ENCODE measurements at places on chromosomes 6 and 20.

- DNase-seq: no peak
Observed at GRCh38 chr6:138800377-138801150, 4.7 kb downstream of the ECT2L start.

- DNase-seq: no peak
Observed at GRCh38 chr6:100466410-100467128, 1.8 kb upstream of the SIM1 start.

DNA sequence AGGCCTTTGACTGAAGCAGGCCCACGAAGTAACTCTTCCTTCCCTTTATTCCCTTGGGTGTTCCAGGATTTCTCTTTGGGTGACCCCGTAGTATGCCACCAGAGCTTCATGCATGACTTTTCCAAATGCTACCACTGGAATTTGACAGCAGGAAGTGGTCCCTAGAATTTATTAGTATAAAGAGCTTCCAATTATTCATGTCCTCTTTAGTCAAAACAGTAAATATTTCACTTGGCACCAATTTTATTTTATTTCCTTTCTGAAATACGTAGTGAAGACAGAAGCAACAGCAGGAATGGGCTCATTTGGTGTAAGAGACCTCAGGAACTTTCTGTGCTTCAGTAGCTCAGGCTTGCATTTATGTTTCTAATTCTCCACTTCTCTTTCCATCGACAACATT lies 151.3 kb downstream of the LCA5 start:
- DNase-seq: no peak

- DNase-seq: peak; percentile 93
Observed at GRCh38 chr6:39934131-39934757, at the start of gene MOCS1. Gene MOCS1 (minus strand): TSS chr6:39934462. CDS start chr6:39934417, 45 bp downstream.

GRCh38 chr20:38985060-38985459 lies 22.9 kb downstream of the DHX35 start:
- DNase-seq: no peak

DNA sequence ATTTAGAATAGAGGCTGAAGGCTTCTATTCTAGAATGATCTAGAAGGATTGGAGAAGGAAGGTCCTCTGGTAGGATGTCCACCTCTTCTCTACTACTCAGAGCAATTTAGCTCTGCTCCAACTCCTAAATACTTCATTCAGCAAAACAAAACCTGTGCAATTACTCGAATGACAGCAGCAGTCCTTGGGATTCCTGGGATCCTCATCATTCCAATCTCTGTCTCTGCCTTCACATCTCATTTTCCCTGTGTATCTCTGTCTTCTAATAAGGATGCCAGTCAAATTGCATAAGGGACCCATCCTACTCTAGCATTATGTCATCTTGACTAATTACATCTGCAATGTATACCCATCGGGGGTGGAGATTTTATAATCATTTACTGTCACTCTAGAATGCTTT lies 5.5 kb upstream of the AIG1 start:
- DNase-seq: no peak

DNA sequence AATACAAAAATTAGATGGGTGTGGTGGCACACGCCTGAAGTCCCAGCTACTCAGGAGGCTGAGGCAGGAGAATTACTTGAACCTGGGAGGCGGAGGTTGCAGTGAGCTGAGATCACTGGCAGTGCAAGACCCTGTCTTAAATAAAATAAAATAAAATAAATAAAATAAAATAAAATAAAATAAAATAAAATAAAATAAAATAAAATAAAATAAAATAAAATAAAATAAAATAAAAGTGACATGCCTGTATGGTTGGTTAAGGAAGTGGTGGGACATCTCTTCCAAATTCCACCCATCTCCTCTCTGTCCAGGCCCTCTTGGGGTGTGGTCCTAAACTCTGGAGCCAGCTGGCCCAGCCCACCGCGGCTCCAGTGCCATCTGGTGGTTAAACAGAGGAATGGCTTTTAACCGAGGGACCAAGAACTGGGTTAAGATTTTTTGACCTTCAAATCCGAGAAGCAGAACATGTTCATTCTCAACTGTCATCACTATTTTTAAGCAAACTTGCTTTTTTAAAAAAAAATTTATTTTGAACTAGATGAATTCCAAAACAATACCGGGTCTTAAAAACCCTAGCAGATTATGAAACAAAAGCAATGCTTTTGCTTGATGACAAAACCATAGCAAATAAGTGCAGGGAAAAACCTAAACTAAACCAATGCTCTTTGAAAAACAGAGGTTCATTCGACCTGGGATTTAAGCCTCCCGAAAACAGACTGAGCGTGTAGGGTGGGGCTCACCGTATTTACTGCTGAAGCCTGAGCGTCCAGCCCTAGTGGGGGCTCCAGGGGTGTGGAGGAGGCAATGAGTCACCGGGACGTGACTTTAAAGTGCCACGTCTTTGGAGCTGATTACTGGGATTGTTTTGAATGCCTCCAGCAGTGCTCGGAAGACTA lies 68.8 kb downstream of the CDC5L start:
- peak; percentile 69 for DNase-seq

GRCh38 chr6:113755449-113756289 lies 101.5 kb upstream of the MARCKS start:
- no peak for DNase-seq

DNA sequence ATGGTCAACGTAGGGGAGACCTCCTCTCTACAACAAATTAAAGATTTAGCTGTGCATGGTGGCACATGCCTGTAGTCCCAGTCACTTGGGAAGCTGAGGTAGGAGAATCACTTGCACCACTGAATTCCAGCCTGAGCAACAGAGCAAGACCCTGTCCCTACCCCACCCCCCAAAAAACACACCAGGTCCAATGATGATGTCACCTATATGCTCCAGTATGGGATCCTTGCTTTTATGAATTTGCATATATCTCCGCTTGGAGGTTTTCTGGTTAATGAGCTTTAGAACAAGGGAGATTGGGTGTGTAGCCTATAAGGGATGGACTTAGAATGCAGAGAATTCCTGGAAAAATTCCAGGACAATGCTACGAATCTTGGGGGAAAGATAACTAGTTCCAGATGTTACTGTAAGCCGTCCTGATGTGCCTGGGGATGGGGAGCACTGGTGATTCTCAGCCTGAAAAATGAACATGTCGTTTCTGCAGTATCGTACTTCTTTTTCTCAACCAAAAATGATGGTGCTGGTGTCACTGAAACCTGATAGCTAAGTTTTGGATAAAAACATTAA lies 61.1 kb downstream of the ZBTB2 start:
- DNase-seq: no peak

DNA sequence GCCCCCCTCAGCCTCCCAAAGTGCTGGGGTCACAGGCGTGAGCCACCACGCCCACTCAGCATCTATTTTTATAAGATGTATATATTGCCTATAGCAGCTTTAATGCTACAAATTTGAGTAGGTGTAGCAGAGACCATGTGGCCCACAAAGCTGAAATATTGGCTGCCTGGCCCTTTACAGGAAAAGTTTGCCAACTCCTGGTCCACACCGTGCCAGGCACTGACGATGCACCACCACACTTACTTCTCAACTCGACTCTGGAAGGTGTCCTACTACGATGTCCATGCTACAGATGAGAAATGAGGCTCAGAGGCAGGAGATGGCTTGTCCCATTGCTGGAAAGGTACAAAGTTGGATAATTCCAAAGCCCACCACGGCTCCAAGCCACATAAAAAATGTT lies 17.2 kb upstream of the SRSF6 start:
- DNase-seq: no peak

DNA sequence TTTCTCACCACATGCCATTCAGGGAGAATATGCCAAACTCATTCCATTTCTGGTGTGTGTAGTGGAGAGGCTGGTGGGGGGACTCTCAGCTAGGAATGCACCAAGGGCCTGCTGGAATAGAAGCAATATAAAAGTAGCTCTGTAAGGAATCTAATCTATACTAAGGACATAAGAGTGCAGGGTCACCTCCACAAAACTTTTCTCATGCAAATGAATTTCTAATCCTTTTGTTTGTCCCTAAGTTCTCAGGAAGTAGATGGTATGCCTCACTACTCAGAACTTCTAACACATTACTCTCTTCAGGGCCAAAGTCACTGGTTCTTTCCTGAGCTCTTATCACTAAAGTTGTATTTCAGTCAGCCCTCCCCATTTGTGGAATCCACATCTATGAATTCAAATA lies 427.2 kb downstream of the C6orf118 start:
- no peak for DNase-seq

GRCh38 chr6:68635412-68635705 lies 277 bp downstream of the ADGRB3 start:
- no peak for DNase-seq

DNA sequence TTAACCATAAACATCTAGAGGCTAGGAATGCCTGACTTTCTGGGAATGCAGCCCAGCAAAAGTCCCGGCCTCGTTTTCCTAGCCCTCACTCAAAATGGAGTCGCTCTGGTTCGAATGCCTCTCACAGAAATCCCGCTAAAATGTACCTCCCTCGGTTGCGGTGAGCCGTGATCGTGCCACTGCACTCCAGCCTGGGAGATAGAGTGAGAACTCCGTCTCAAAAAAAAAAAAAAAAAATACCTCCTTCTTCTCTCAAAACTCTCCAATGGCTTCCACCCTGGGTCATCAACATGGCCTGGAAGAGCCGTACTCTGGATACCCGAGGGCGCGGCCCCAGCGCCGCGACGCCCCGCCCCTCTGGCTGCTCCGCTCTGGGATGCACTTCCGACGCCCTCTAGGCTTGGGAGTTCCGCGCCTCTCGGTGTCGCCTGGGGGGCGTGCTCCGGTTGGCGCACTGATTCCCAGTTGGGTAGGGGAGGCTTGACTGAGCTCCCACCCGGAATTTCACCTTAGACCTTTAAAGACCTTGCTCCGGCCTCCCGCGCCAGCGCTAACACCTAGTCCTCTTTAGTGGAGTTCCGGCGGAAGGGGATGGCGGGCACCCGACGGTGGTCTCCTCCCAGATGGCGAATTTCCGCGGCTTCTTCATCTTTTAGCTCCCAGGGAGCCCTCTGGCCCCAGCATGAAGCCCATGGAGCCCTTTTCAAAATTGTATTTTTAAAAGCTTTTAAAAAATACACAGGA lies 12.3 kb downstream of the HMGN4 start:
- DNase-seq: peak; percentile 82

DNA sequence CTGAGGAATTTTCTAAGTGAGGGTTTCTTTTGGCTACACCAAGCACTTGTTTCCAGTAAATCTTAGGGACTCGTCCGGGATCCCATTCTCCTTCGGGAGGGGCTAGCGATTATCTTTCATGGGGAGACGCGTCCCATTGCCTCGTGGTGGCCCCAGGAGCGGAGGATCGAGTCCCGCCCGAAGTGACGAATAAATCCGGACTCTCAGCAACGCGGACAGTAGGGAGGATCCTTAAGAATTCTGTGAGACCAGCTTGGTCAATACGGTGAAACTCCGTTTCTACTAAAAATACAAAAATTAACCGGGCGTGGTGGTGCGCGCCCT lies 69.1 kb upstream of the PRSS16 start:
- no peak for DNase-seq

GRCh38 chr20:58762120-58762519 lies 69.5 kb downstream of the NPEPL1 start:
- no peak for DNase-seq

GRCh38 chr6:42404484-42404883 lies 47.2 kb downstream of the TRERF1 start:
- no peak for DNase-seq

- DNase-seq: no peak
Observed at GRCh38 chr20:19456595-19457395, 244.4 kb downstream of the SLC24A3 start.

DNA sequence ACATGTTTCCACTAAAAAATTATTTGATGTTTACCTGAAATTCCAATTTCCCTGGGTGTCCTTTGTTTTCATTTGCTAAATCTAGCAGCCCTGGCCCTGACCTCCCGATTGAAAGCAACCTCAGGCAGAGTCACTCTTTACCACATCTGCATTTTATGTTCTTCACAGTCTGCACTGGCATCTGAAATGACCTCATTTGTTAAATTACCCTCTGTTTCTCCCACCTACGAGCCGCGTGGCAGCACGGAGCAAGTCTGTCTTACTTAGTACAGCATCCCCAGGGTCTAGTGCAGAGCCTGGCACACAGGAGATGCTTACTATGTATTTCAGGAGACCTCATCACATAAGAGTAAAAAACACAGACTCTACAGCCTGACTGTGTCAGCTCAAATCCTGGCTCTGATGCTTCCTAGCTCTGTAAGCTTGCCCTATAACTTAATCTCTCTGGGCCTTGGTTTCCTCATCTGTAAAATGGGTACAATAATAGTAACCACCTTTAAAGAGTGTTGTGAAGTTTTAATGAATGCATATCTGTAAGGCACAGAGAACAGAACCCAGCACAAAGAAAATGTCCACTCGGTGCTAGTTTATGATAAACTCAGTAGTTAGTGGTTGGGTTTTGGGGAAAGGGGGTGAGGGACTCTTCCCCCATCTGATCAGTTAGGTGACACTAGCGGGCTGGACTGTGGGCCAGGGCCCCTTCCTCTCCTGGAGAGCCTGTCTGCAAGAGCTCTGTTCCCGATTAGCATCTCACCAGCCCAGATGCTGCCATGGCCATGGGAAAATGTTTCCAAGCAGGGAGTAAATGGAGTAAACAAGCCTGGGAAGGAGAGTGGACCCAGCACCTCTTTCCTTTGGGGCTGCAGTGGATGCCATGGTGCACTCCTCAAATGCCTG lies 88.2 kb downstream of the PREX1 start:
- DNase-seq: no peak

GRCh38 chr6:43304882-43305281 lies 3.7 kb downstream of the CRIP3 start:
- no peak for DNase-seq

All from Right ventricle myocardium superior (tissue), 1 donor.